Left hindlimb (tissue), 1 donor: ENCODE measurements at places on chromosomes 3 and 15.

DNA sequence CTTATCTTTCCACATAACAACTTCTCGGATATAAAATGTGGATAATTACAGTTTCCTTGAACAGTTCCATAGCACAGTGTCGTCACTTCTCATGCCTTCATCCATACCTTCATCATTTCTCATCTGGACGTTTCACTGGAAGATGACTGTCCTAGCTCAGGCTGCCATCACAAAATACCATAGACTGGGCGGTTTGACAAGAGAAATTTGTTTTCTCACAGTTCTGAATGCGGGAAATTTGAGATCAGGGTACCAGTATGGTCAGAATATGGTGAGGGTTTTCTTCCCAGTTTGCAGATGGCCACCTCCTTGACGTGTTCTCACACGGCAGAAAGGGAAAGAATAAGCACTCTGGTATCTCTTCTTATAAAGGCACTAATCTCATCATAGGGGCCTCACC, 42.8 kb downstream of the TMEM108 start:
- DNase-seq, result no peak

DNA sequence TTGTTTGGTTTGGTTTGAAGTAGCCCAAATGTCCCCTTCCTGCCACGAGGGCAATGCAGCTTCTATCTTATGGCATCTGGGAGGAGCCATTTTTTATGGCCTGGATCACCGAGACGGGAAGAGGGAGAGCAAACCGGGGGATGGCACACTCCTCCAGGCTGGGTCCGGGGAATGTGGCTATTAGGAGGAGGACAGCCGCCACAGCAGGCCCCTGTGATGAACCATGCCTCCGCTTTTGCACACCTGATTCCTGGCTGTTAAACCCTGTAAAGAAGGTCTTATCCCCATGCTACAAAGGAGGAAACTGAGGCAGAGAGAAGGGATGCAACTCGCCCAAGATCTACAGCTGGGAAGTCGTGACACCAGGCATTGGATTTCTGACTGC, 157.6 kb downstream of the OR4M2 start:
- no peak for DNase-seq

GRCh38 chr3:88626456-88627120, 476.8 kb downstream of the C3orf38 start:
- DNase-seq, result no peak

GRCh38 chr15:63382966-63383710, 1.5 kb upstream of the CA12 start:
- no peak for DNase-seq

GRCh38 chr3:10980312-10980711, 12.2 kb upstream of the SLC6A1 start:
- DNase-seq, result no peak

GRCh38 chr15:66595931-66596545, 30.2 kb upstream of the LCTL start:
- DNase-seq, result no peak

DNA sequence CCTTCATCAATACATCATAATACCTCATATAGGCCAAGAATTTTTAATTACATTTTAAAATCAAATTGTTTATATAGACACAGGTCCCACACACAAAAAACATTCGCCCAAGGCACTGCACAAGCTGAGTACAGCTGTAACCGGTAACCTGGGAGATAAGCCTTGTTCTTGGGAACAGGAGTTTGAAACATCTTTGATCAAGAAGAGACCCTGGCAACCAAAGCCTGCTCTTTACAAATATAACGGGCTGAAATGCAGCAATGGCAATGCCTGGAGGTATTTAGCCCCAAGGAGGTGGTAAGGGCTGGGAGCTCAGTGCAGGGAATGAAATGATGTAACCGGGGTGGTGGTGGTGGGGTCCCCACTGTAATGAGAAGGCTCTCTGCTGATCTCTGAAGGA, 7.2 kb upstream of the CORO2B start:
- no peak for DNase-seq

DNA sequence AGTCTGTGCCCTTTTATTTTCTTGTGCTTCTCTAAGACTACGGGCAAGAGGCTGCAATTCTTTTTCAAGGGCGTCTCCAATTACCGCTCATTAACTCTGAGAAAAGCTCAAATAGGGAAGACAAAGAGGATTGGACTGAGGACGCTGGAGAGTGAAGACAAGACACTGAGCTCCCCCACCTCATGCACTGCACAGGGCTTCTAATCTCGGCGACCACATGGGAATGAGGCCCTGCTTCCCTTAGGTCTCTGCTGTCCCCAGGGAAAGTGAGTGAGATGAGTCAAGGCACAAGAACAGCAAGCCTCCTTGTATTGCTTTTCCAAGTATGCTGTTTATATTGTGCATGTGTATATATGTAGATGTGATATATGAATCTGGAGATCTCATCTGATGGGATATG, 392.2 kb upstream of the CFAP20DC start:
- DNase-seq, result no peak

DNA sequence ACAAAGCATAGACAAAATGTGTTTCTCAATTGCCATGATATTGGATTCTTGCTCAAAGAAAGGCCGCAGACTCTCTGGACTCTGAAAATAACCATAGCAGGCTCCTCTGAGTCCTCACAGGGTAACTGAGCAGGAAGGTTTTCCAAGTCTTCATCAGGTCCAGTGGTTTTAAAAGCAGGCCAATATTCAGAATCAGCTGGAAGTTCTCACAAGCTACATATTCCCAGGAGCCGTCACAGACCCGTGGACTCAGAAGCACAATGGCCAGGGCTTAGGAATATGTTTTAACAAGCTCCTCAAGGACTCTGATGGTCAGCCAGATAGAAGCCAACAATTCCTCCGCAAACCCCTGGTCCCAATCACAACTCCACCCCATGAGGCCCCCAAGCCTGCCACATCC, 256.1 kb upstream of the ADAMTS9 start:
- no peak for DNase-seq

GRCh38 chr15:45527086-45527485, 4.5 kb upstream of the SLC30A4 start:
- no peak for DNase-seq

DNA sequence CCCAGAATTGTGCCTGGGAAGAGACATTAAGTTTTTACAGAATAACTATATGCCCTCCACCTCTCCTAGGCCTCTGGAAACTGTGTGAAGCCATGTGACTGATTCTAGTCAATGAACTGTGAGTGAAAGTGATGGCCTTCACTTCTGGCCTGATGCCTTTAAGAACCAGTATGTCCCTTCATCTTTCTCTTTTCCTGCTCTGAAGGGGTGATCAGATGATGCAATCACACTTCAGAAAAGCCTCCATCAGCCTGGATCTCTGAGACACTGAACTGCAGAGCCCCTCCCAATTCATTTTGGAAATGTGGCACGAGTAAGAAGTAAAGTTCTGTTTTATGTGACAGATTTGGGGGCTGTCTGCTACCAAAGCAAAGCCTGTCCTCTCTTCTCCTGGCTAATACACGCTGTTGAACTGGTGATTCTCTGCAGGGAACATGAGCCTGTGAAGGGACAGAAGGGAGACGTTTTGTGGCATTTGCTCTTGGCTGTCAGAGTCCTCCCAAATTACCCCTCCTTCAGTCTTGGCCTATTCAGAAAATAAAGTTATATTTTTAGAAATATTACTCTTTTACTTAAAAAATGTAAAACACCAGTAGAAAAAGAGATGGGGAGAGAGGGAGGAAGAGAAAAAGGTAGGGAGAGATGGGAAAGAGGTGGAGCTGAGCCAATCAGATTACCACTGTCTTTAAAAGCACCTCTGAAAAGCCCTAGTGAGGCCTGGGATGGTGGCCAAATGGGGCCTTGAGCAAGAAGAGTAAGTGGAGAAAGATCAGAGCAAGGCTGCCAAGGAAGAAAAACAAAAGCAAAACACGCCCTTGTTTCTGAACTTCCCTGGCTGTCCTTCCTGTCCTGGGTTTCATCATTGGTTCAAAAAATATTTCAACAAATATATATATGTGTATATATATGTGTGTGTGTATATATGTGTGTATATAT, 40.9 kb upstream of the RYK start:
- DNase-seq, result peak; percentile 65

- DNase-seq, result no peak
Measured at GRCh38 chr3:126573492-126574117, 14.9 kb upstream of the C3orf22 start.

DNA sequence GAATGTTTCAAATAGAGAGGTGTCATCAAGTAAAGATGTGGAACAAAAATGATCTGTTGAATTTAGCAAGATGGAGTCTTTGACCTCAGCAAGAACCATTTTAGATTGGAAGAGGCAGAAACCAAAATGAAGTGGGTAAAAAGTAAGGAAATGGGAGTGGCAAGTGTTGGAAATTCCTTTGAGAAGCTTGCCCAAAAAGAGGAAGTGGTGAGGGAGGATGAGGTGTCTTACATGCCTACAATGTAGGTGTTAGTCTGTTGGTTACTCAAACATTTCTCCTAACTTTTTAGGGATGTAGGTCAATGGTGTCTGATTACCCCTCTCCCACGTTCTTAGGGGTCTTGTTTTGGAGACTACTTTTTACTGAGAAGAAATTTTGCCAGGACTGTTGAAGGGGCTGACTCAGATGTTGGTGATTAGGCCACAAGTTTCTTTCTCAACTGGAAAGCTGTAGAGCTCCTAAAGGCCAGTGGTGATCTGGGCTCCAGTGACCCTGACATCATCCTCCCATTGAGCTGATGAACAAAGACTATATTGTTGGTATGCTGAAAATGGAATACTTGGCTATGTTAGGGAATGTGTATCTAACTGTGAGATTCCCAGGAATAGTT, 5.1 kb downstream of the PPP2R3A start:
- DNase-seq, result no peak

GRCh38 chr3:113585720-113586119, 53.4 kb downstream of the SIDT1 start:
- DNase-seq, result no peak

DNA sequence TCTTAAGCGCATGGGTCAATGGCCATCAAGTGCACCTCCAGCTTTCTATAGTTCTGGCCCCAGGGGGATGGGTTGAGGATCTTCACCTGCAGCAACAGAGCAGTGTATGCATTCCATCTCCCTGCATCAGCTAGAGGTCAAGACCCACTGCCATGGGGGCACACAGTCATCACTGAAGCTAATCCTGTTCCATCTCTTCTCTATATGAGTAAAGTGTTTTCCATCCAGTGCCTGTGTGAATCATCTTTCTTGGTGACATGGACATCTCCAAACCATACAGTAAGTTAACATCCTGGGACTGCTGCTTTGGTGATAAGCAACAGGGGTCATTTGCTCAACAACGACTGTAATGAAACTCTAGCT, 4.4 kb upstream of the ENTPD3 start:
- DNase-seq, result no peak

DNA sequence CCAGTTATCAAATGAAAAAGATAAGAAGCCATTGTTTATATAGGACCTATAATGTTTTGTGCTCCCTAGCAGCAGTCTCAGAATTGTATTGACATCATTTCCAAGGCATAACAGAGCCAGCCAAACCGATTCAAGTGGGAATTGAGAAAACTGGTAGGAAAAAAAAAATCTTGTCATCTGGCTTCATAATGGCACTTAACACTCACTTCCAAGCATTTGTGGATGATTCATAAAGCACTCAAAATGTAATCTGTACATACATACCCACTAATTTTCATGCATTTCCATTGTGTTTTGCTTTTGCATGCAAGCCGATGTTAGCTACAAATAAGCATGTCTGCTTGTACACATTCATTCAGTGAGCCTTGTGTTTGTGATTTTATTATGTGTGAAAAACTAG, 18.6 kb upstream of the TRPC1 start:
- DNase-seq, result no peak

GRCh38 chr3:150699068-150699639, 4.6 kb downstream of the ERICH6 start:
- no peak for DNase-seq

DNA sequence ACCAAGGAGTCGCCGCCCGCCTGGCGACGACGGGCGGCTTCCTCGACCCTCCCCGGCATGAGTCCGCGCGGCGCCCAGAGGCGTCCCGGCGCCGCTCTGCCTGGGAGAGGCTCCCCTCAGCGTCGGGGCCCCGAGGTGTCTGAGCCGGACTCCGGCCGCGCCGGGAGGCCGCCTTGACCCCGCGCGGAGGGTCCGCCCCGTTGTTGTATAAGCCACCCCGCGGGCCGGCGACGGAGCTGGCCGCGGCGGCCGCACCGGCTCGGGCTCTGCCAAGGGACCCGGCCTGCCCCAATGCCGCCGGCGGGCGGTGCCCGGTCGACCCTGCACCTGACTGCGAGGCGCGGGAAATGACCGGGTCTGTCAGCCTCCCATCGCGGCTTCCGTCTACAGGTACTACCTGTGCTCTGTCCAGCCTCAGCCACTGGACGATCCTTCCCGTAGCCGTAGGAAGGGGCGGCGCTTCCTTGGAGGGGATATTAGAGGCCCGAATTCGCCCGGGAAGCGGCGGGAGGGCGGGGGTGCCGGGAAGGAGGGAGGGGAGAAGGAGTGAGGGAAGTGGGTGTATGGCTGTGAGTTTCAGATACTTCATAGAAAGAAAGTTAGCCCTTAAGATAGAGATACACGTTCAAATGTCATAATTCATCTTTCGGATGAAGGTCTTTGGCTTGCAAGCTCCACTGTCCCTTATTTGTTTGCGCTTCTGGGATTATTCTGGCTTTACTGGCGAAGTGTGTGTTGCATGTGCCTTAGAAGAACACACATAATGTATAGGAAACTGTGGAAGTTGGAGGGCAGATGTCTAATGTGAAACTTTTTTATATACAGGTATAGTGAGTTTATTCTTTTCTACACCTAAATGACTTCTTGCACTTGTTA, 620 bp downstream of the ABHD5 start:
- peak; percentile 76 for DNase-seq

GRCh38 chr3:128508852-128509251, 15.9 kb upstream of the GATA2 start:
- no peak for DNase-seq

DNA sequence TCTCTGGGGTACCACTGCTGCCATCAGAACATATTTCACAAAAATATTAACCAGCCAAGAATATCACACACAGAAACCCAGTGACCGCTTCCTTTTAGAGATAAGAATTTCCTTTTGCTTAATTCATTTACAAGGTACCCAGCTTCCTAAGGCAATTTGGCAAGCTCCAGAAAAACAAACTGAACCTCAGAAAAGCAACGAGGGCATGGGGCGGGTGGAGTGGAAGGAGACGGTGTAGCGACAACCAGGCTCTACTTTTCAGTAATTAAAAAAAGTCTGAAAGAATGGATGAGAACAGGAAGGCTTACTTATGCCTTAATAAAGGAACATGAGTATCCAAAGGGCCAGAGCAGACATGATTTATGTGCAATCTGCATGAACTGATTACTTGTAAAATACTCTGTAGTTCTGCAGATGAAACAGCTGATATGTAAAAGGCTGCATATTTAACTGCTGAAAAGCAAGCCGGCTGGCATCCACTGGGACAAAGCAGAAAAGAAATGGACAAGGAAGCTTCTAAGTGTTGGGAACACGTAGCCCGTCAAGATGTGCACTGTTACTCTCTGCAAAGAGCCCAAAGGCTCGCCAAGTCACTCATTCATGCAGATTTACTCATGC, 18.6 kb downstream of the RFTN1 start:
- no peak for DNase-seq

- no peak for DNase-seq
Measured at GRCh38 chr3:32501783-32502117, 902 bp downstream of the CMTM6 start.

DNA sequence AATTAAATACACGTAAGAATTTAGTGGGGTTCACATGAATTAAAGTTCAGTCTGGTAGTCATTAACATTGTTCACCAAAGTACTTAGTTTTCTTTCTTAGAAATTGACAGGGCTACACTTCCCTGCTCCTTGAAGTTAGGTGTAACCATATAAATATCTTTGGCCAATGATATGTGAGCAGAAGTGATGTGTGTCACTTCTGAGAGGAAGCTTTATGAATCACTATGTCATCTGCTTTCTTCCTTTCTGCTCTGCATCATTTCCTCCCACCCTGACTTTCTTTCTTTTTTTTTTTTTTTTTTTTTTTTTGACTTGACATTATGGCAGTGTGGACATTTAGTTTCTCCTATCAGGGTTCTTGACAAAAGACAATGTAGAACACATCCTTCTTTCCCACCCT, 156.2 kb upstream of the COL8A1 start:
- no peak for DNase-seq
